ENCODE measurements at places on chromosomes 1 and 21.

GRCh38 chr1:193392686-193393085 lies 206.3 kb upstream of the B3GALT2 start:
- DNase-seq, result no peak

DNA sequence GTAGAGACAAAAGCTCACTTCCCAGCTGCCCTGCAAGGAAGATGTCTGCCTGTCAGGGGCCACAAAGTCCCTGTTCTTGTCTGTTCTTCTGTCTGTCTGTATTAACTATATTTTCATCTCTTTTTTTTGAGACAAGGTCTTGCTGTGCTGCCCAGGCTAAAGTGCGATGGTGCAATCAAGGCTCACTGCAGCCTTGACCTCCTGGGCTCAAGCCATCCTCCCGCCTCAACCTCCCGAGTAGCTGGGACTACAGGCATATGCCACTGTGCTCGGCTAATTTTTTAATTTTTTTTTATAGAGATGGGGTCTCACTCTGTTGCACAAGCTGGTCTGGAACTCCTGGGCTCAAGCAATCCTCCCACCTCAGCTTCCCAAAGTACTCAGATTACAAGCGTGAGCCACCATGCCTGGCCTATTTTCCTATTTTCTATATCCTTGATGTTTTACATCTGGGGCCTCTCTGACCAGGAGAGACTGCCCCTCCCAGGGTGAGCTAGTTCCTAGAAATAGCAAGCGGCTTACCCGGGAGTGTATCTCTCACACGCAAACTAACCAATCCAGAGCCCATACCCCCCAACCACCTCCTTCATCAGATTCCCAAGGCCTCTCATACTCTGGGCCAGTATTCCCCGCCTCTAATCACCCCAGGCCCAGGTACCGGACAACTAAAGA lies 5.4 kb upstream of the KLHDC7A start:
- no peak for DNase-seq

GRCh38 chr1:221182791-221183533 lies 303.7 kb downstream of the HLX start:
- DNase-seq, result no peak

- DNase-seq, result no peak
Measured at GRCh38 chr1:43566382-43567044, 35.8 kb downstream of the PTPRF start.

GRCh38 chr1:96565546-96565945 lies 156.0 kb upstream of the PTBP2 start:
- no peak for DNase-seq

DNA sequence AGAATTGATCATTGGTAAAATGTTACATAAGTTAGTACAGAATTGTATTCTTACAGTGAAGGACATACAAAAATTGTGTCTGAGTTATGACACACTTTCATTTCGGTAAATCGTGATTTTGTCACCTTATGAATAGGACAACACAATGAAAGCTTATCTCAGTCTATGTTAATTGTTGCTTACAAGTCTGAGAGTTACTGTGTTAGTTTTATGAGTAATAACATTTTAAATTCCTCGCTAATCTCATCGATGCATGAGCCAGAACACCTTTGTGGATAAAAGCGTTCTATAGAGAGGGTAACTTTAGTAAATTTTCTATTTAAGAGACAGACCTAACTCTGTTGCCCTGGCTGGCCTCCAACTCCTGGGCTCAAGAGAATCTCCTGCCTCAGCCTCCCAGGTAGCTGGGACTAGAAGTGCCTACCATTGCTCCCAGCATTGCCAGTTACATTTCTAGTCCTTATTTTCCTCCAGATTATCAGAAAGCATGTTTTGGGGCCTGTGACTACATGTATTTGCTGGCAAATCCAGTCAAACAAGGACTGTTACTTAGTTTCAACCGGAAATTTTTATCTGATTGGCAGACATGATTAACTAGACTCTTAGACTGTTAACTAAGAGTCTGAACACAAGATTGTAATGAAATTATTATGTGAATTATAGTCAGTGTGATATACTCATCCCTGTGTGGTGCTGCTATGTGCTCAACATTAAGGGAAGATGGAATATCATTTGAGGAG lies 3.0 kb downstream of the PRRC2C start:
- no peak for DNase-seq

- no peak for DNase-seq
Measured at GRCh38 chr1:16127676-16128337, 28.1 kb downstream of the EPHA2 start.

DNA sequence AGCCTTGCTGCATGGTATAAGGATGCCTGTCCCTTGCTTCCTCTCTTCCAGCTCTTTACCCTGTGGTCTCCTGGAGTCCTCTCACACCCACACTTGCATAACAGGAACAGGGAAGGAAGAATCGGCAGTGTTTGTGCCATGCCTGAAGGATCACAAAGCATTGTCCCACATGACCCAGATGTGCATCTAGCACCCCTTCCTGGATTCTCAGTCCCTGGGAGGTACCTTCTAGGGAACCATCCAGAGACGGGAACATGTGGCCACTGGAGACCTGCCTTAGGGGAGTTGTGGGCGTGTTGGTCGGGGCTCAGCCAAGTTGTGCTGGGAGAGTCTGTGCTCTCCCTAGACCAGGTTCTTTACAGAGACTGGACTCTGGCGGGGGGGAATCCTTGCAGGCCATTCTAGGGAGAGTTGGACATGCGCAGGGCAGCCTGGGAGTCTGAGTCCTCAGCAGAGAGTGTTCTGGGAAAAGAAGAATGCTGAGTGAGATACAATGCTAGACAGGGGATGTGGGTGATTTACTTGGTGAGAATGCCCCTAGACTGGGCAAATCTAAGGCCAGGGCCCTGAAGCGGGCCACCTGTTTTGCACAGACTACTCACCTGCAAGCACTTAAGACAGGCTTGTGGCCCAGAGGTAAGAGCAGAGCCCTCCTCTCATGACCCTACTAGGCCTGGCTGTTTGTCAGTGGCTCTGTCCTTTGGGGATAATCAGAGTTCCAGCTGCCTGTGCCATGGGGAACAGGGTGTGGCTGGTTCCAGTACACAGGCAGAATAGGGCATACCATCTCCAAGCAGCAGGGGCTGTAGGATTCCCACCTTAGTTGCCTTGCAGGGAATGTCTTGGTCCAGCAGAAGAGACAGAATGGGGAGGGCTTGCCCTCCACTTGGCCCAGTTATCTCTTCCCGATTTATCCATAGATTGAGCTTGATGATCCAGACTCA lies 89.8 kb downstream of the MAN1C1 start:
- DNase-seq, result no peak

- DNase-seq, result peak; percentile 77
Measured at GRCh38 chr1:84504580-84505492, 1.4 kb upstream of the SPATA1 start.

GRCh38 chr1:15283526-15283925 lies 36.5 kb downstream of the FHAD1 start:
- no peak for DNase-seq

All from foreskin fibroblast (primary cell).